RPMI7951 (cell line): ENCODE measurements at places on chromosomes 7 and 10.

DNA sequence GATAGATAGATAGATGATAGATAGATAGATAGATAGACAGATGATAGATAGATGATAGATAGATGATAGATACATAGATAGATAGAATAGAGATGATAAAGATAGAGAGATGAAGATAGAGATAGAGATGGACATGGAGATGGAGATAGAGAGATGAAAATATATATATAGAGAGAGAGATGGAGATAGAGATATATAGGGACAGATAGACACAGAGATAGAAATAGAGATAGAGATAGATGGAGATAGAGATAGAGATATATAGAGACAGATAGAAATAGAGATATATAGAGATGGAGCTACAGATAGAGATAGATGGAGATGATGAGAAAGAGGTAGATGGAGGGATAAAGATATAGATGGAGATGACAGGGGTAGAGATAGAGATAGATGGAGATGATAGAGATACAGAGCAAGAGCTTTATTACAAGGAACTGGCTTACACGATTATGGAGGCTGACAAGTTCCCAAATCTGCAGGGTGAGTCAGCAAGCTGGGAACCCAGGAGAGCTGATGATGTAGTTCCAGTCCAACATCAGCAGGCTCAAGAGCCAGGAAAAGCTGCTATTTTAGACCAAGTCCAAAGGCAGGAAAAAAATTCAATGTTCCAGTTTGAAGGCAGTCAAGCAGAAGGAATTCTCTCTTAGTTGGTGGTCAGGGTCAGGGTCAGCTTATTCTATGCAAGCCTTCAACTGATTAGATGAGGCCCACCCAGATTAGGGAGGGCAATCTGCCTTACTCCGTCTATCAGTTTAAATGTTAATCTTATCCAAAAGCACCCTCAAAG lies 37.1 kb downstream of the CAV1 start:
- no peak for DNase-seq

- DNase-seq: no peak
These were observed 70.6 kb downstream of the NPS start for GRCh38 chr10:127619546-127620325.

DNA sequence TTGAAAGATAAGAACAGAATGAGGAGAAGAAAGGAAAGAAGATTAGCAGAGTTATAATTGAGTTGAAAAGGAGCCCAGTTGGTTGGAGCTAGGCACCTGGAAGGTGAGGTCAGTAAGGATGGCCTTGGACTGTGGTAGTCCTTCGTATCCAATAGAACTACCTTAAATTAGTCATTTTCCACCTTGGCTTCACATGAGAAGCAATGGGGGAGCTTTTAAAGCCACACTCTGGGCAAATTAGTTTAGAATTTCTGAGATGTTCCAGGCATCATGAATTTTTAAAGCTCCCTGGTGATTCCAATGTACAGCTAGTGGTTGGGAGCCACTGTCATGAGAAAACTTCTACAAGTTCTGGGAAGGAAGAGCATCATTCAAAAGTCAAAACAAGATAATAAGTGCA lies 27.3 kb upstream of the CYP3A5 start:
- no peak for DNase-seq

DNA sequence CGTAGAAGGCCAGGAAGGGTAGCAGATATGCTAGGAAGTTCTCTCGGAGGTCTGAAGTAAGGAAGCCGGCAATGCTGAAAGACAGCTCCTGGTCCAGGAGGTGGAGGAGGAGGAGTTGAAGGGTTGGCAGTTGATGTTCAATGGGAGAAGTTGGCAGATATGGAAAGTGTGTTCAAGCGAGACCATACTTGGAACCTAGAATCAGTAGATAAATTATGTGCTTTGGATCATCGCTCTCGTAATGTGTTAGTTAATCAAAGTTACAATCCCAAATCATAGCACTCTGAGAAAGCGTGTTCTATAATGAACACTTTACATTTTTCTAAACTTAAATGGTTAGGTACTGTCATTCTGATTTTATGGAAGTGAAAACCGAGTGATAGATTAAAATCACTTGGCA lies 152.9 kb downstream of the CELF2 start:
- DNase-seq: no peak

DNA sequence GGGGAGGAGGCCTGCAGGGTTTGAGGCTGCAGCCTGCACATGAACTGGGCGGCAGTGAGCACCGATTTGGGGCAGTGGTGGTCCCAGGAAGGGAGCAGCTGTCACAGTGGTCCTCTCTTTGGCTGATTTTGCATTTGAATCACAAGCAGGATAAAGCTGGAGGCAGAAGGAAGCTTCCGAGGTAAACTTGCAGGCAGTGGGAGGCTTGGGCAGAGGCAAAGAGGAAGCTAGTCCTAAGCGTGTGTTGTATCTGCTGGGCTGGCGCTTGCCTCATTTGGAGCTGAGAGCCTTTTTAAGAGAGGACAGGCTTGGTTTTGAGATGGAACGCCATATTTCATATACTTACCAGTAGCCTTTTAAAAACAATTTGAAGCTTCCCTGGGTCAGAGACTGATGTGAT lies 177.2 kb upstream of the PODXL start:
- DNase-seq: no peak

GRCh38 chr7:6437251-6437650 lies 10.5 kb downstream of the DAGLB start:
- DNase-seq: no peak

GRCh38 chr7:1535701-1536454 lies 5.4 kb downstream of the MAFK start:
- DNase-seq: no peak

GRCh38 chr7:111750878-111751277 lies 188.6 kb upstream of the IMMP2L start:
- no peak for DNase-seq

- no peak for DNase-seq
These were observed 35.5 kb upstream of the VCL start for GRCh38 chr10:73962386-73962785.

DNA sequence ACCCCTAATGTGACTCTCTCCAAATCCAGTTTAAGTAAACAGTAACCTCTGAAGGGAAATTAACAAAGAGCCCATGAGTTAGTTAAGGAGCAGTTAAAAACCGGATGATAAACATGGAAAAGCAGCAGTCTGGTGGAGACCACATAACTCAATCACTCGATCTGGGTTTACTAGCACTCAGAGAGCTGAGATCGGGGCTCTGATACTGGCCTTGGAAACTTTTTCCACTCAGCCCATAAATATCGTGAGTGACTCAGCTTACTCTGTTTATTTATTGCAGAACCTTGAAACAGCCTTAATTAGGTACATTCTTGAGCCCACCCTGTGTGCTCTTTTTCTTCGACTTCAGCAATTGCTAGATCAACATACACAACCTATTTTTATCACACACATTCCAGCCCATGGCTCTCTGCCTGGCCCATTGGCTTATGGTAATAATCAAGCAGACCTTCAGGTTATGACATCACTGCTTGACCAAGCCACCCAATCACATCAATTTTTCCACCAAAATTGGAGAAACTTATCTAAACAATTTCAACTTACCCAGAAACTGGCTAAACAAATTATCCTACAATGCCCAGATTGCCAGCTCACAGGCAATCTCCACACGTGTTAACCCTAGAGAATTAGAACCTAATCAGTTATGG lies 82.2 kb upstream of the GPR22 start:
- peak; percentile 45 for DNase-seq

DNA sequence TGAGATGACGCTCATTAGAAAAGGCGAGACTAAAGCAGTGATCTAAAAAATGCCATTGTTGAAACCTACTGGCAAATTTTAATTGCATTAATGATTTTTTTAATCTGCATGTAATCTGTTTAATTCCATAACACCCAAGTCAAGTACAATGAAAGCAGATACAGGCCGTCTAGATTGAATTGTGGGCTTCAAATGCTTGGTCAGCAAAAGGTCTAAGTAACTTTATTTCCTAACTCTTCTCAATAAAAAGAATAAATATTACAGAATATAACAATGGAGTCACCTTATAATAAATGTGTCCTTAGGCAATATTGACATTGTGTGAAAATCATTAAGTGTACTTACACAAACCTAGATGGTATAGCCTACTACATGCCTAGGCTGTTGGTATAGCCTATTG lies 20.6 kb downstream of the PDE1C start:
- DNase-seq: no peak

DNA sequence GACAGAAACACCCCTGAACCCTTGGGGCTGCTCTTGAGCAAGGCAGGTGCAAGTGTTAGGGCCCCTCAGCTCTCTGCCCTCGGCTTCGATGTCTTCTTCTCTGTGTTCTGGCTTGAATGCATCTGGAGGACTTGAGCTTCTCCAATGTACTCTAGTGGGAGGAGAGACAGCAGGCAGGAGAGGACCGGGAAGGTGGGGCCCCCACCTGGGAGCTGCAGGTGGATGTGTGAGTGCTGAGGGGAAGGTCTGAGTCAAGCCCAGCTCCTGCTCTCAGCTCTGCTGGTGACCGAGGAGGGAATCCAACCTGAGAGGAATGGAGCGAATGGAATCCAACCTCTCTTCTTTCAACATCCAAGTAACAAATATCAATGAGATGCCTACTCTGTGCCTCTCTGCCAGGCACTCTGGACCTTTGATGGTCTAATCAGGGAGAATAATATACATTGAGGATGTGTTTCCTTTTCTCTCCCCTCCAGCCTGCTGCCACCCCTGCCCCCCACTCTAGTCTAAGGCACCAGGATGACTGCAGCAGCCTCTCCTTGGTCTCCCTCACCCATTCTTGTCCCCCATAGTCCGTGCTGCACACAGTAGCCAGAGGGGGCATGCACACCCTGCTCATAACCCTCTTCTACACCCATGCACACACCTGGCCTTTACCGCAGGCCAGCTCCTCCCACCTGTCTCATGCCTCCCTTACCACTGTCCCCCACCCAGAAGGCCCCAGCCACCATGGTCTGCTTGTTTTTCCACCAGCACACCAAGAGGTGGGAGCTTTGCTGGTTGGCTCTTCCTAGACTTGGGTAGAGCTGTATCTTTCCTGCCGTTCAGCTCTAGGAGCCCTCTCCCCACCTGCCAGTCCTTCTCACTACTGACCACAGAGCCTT lies 13.6 kb downstream of the TBATA start:
- DNase-seq: no peak

- DNase-seq: no peak
These were observed 93.6 kb upstream of the INSIG1 start for GRCh38 chr7:155203882-155204691.

DNA sequence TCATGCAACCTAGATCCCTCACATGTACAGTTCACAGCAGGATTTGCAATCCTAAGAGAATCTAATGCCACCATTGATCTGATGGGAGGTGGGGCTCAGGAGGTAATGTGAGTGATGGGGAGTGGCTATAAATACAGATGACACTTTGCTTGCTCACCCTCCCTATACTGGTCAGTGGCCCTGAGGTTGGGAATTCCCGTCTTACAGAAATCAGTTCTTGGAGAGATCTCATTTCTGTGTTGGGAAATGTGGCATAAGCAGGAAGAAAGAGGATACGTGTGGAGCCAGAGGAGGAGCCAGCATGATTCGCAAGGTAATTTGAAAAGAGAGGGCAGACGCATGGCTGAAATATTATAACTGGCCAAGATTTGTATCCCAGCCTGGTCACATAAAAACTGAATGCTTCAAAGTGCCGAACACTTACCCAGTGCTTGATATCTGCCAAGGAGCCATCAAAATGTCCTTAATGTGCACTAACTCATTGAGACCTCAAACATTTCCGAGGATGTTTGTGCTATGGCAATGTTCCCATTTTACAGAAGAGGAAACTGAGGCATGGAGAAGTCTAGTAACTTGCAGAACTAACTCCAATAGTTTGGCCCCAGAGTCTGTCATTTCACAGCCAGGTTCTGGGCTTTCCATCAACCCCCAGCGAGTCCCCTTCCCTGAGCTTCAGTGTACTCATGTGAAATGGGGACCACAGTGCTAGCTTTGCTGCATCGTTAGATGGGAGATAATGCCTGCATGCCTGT lies 5.5 kb upstream of the IKZF1 start:
- no peak for DNase-seq
